ENCODE measurements at places on chromosomes 4 and X. TPM values are rescaled to one million over a fixed set of nuclear protein-coding genes. Genes with fewer than 3 reads are reported as not detected.
A peak's percentile ranks its signal among the peaks of the same experiment; 100 is the strongest.

DNA sequence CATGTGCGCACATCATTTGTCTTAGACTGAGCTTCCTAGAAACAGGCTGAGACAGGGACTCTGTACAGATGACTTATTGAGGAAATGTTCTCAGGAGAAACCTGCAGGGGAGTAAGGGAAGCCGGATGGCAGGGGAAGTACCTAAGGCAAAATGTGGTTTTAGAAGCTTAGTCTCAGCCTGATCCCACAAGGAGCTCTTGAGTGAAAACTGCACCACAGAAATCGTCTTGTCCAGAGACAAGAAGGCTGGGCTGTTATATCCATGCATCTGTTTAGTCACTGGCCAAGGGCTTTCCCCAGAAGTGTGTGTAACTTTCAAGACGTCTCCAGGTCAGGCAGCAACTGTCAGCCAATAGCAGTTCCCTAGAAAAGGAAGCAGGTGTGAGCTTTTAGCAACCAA is 86.0 kb downstream of the FUNDC1 start:
- no peak for DNase-seq
- no peaks in the 10 kb centered on the region for H3K36me3 ChIP-seq
- no peaks in the 10 kb centered on the region for H3K27me3 ChIP-seq
- no peak overlapping the region for H3K27ac ChIP-seq
- no peak overlapping the region for H3K4me3 ChIP-seq

- no peak overlapping the region for H3K4me3 ChIP-seq
- H3K36me3 ChIP-seq: no peaks in the 10 kb centered on the region
- no peak for DNase-seq
- H3K27me3 ChIP-seq: no peaks in the 10 kb centered on the region
Measured at GRCh38 chrX:49910344-49910743, 12.1 kb upstream of the CLCN5 start.

TEX13C gene
- not detected for total RNA-seq

DNA sequence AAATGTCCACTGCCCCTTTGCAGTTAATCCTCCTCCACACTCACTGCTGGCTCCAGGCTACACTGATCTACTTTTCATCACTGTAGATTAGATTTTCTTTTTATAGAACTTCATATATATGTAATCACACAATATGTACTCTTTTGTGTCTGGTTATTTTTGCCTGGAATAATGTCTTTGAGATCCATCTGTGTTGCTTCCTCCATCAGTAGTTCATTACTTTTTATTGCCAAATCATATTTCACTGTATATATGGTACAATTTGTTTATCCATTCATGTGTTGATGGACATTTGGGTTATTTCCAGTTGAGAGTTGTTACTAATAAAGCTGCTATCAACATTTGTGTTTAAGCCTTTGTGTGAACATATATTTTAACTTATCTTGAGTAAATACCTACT is 126.4 kb upstream of the SMIM10 start:
- H3K27ac ChIP-seq: no peak overlapping the region
- no peak overlapping the region for H3K4me3 ChIP-seq
- no peaks in the 10 kb centered on the region for H3K36me3 ChIP-seq
- H3K4me1 ChIP-seq: no peaks in the 10 kb centered on the region
- no peak for DNase-seq
- H3K27me3 ChIP-seq: no peaks in the 10 kb centered on the region

DNA sequence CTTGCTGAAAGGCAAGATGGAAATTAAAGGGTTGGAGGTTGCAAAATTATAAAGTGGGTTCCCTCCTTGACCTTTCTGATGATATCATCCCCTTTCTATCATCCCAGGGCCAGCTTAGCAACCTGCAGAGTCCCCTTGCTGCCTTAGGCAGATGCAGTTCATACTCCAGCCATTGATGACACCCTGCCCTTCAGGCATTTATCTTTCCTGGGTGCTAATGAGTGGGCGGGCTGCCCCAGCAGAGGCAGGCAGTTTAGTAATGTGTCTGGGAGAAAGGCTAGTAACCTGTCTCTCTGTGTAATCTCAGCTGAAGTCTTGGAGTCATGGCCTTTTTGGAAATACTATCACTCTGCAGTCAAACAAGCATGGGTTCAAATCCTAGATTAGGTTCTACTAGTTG is 3.8 kb upstream of the FRMPD3 start:
- DNase-seq: no peak
- peaks cover 9% of the 10 kb centered on the region for H3K27me3 ChIP-seq
- no peaks in the 10 kb centered on the region for H3K36me3 ChIP-seq
- no peak overlapping the region for H3K4me3 ChIP-seq
- H3K27ac ChIP-seq: no peak overlapping the region
- H3K4me1 ChIP-seq: no peaks in the 10 kb centered on the region

TMEM35A gene
- 58.4 TPM for total RNA-seq

AMBN gene
- total RNA-seq: not detected

DNA sequence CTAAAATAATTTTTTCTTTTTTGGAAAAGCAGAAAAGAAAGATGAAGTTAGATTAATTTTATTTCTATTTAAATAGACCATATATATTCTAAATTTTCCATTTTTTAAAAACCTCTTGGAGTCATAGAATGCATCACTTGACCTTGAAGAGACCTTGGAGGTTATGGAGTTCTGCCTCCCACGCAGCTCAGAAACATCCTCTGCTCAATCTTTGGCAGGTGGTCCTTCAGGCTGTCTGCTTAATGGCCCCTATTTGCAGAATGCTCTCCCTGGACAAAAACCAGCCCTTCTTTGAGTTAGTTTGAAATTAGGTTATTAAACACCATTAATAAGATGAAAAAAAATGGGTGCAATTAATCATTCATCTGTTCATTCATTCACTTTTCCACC is 194.1 kb upstream of the TLL1 start:
- DNase-seq: no peak
- H3K36me3 ChIP-seq: no peaks in the 10 kb centered on the region
- H3K27me3 ChIP-seq: no peaks in the 10 kb centered on the region
- no peak overlapping the region for H3K4me3 ChIP-seq
- H3K4me1 ChIP-seq: no peaks in the 10 kb centered on the region
- no peak overlapping the region for H3K27ac ChIP-seq

- H3K27ac ChIP-seq: no peak overlapping the region
- no peaks in the 10 kb centered on the region for H3K4me1 ChIP-seq
- DNase-seq: no peak
- no peaks in the 10 kb centered on the region for H3K27me3 ChIP-seq
- H3K4me3 ChIP-seq: no peak overlapping the region
- no peaks in the 10 kb centered on the region for H3K36me3 ChIP-seq
Measured at GRCh38 chrX:29143356-29143755, 556.1 kb downstream of the IL1RAPL1 start.

- H3K27ac ChIP-seq: no peak overlapping the region
- H3K36me3 ChIP-seq: no peaks in the 10 kb centered on the region
- DNase-seq: no peak
- H3K27me3 ChIP-seq: no peaks in the 10 kb centered on the region
Measured at GRCh38 chrX:78748846-78749245, 1.3 kb downstream of the LPAR4 start.

GRCh38 chr4:37951461-37952352 is 8.5 kb upstream of the PTTG2 start:
- peaks cover 36% of the 10 kb centered on the region for H3K4me1 ChIP-seq
- peak overlapping the region; percentile 50 for H3K27ac ChIP-seq
- no peak overlapping the region for H3K4me3 ChIP-seq
- H3K27me3 ChIP-seq: no peaks in the 10 kb centered on the region

GRCh38 chrX:145910017-145910416 is 92.4 kb downstream of the SLITRK2 start:
- DNase-seq: no peak
- no peaks in the 10 kb centered on the region for H3K27me3 ChIP-seq
- H3K4me1 ChIP-seq: no peaks in the 10 kb centered on the region
- H3K4me3 ChIP-seq: no peak overlapping the region
- H3K27ac ChIP-seq: no peak overlapping the region

GRCh38 chr4:68180849-68181526 is 51.3 kb upstream of the TMPRSS11F start:
- H3K27ac ChIP-seq: no peak overlapping the region
- H3K36me3 ChIP-seq: no peaks in the 10 kb centered on the region
- DNase-seq: no peak
- no peaks in the 10 kb centered on the region for H3K4me1 ChIP-seq
- H3K4me3 ChIP-seq: no peak overlapping the region

DNA sequence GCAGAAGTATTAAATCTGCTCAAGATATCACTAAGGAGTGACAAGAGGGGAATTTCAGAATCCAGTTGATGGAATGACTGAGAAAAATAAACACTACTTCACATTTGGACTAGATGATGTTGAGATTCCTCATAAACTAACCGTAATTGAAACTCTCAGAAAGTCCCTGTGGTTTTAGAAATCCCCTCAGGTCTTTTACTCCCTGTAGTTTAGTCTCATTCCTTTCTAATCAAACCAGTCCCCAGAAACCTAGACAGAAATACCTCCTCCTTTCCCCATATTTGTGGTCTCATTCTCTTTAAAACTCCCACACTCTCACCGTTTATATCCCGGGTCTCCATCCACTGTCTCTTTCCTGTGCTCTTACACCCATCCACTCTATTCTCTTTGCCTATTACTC is 15.0 kb upstream of the TLR1 start:
- H3K36me3 ChIP-seq: no peaks in the 10 kb centered on the region
- no peaks in the 10 kb centered on the region for H3K4me1 ChIP-seq
- H3K27ac ChIP-seq: no peak overlapping the region
- no peak for DNase-seq
- H3K4me3 ChIP-seq: no peak overlapping the region

GRCh38 chrX:1516596-1517104 is 20.3 kb downstream of the P2RY8 start:
- no peak for DNase-seq
- H3K27me3 ChIP-seq: no peaks in the 10 kb centered on the region
- no peaks in the 10 kb centered on the region for H3K4me1 ChIP-seq
- no peaks in the 10 kb centered on the region for H3K36me3 ChIP-seq
- no peak overlapping the region for H3K4me3 ChIP-seq
- no peak overlapping the region for H3K27ac ChIP-seq

DNA sequence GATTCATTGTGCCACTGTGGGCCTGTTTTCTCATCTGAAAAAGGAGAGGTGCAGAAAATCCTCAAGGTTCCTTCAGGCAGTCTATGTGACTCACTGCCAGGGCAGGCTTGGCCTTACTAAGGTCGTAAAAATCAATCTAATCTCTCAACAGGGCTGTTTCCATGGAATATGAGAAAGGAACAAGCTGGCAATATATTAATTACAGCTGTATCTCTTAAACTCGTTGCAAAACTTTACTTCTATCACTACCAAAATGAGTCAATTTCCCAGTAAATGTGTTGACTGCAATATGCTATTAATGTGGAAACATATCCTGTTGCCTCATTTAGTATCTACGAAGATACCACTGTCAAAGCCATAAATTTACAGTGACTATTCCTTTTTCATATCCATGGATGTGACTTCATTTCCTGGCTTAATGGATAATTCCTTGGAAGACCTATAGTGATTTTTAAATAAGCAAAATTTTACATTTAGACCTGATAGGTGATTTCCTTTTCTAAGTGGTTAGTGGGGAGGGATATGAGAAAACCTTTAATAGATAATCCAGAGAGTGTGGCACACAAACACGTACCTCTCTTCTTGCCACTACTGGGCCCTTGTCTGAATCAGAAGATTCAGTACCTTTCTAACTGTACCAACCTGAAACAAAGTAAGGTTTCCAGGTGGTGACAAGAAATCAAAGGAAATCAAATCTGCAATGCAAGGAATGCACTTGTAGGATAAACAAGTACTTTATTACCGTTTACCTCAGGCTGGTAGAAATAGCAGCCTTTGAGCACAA is 127.4 kb upstream of the FTHL17 start:
- no peaks in the 10 kb centered on the region for H3K36me3 ChIP-seq
- H3K27me3 ChIP-seq: no peaks in the 10 kb centered on the region
- H3K27ac ChIP-seq: no peak overlapping the region
- peaks cover 3% of the 10 kb centered on the region for H3K4me1 ChIP-seq
- H3K4me3 ChIP-seq: no peak overlapping the region
- DNase-seq: no peak

Measured in sigmoid colon (tissue), 7 donors.